ENCODE measurements at places on chromosomes 5 and 9. TPM values are rescaled to one million over a fixed set of nuclear protein-coding genes. Genes with fewer than 3 reads are reported as not detected.

DNA sequence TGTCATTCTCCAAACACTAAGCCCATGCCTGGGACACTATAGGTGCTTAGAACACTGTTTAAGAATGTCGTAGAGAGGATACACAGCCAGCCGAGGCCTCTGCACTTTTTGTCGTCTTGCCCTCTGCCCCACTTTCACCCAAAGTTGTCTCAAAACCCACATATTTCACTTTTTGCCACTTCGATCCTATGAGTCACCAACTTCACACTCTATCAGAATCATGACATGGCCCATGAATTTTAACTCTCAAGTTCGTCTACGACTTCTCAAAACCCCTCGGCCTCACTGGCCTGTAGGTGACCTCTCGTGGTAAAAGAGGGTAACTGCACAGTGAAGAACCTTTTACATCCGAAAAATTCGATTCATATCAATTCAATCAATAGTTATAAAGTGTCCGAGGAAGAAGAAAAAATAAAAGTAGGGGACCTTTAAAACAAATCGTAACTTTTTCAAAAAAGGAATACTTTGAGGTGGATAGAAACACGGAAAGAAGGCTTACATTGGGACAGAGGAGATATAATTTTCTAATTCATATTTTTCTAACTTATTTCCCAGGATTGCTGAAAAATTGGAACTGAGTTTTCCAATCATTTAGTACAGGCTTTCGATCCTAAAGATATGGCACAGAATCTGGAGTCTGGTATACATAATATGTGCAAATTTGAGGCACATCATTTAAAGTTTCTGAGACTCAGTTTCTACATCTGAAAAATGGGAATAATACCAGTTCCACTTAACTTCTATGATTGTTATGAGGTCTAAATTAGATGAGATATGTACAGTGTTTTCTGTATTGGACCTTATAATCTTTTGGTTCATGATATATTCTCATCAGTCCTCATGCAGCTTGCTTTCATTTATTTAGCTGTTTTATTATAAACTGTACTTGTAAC, 122.6 kb downstream of the APBA1 start:
- no peak for DNase-seq

GRCh38 chr9:80496901-80497556, 925.3 kb downstream of the TLE4 start:
- DNase-seq = no peak

DNA sequence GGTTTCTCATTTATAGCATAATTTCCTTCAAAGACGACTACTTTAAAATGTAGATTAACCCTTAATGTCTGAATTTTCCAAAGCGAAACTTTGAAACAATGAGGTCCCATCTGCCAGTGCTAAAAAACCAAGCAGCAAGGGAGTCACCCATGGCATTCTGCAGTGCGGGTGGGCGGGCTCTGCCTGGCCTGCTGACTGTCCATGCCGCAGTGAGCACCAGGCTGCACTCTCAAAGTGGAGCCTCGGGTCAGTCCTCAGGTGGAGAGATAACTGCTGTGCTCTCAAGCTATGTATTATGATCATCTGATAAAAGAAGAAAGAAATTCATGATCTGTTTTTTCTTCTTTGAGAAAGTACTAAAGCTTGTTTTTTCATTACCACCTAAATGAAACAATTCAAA, 581.6 kb downstream of the CETN3 start:
- DNase-seq = no peak

Gene MTAP
- total RNA-seq = 15.2 TPM

GRCh38 chr9:94173632-94174031, 85.5 kb upstream of the ZNF169 start:
- DNase-seq = no peak

GRCh38 chr9:111730937-111731567, 63.7 kb downstream of the SHOC1 start:
- no peak for DNase-seq
